ENCODE measurements at places on chromosomes 4 and X.

- DNase-seq = no peak
These were observed 577.2 kb upstream of the HTR2C start for GRCh38 chrX:114006664-114007063.

- no peak for DNase-seq
These were observed 1512.5 kb downstream of the STIM2 start for GRCh38 chr4:28373191-28373590.

- DNase-seq = no peak
These were observed 6.6 kb downstream of the EFNB1 start for GRCh38 chrX:68835468-68835867.

DNA sequence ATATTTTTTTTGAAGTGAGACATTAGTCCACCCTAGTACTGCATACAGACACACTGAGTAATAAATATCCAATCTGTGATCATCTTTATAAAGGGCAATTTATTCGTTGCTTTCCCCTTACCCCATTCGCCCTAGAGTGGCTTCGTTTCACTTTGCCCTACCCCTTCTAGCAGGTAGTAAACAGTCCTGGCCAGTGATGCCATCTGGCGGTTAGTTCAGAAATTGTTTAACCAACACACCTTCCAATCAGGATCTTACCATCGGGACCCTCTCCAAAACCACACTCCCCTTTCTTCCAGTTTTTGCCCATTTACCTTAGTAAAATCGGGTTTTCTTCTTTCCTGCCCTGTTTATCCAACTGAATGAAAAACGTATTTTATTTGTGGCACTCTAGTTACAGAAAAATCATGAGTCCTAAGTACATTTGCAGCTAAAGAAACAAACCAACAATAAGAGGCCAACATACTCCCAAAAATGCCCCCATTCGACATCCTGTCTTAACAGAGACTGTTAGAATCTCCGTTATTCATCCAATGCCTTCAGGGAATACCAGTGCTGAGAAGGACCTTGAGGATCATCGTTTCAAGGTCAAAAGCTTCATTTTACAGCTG lies 2.2 kb downstream of the PPA2 start:
- peak; percentile 92 for DNase-seq

GRCh38 chr4:142347241-142347640 lies 498.9 kb downstream of the INPP4B start:
- DNase-seq = no peak

DNA sequence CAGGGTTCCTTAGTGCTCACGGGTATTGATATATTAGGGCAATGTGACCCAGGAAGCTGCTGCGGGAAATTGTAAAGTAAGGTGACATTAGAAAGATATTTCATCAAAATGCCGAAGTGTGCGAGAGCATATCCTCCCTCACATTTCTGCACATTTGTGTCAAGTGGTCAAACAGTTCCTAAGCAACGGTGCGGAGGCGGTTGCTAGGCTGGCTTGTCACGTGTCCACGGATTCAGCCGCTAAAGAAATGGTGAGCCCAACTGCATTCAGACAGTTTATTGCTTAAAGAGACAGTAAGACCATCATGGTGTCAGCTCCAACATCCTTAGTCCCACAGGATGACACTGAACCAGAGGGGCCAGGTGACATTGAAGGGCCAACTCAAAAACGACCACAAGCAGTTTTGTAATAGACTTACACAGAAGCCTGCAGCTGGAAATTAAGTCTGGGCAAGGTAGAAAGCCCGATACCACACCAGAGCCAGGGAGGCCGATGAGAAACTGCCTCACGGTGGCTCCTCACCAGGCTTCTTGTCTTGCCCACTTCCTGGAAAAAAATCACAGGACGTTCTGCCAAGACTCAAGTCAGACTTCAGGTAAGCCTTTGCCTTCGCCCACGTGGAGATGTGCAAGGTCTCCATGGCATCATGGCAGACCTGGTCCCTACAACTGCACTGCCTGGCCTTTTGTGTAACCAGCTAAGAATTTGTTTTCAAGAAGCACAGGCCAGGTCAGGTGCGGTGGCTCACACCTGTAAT lies 50.4 kb downstream of the USP11 start:
- DNase-seq = peak; percentile 78

DNA sequence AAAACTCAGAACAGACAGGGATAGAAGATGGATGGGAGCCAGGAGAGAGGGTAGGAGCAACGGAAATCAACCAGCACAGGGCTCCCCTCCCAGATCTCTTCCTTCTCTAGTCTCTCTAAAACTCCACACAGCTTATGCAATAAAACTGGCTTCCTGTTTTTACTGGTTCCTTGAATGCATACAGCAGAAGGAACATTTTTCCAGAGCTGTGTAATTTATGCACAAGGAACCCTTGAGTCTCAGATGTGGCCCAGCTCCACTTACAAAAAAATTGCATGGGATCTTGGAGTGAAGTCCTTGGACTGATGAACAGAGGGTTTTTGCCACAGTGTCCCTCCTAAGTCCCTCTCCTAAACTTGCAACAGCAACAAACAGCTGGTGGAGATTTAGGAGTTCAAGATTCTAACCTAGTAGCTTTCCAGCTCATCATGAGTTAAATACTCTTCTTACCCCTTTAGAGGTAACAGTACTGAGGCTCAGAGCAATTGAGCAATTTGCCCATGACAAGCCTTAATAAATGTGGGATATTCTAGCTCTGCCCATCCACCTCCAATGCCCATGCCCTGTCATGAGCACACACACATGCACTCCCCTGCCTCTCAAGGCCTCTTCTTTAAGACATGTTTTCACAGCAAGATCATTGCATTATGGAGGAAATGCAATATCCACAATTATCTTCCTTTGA lies 18.4 kb upstream of the CC2D2A start:
- DNase-seq = no peak

- no peak for DNase-seq
These were observed 10.7 kb upstream of the SPCS3 start for GRCh38 chr4:176309046-176309445.

- no peak for DNase-seq
These were observed 145.6 kb downstream of the RAP1GDS1 start for GRCh38 chr4:98406819-98407218.

- no peak for DNase-seq
These were observed 30.5 kb upstream of the ADGRG2 start for GRCh38 chrX:19152762-19153161.

DNA sequence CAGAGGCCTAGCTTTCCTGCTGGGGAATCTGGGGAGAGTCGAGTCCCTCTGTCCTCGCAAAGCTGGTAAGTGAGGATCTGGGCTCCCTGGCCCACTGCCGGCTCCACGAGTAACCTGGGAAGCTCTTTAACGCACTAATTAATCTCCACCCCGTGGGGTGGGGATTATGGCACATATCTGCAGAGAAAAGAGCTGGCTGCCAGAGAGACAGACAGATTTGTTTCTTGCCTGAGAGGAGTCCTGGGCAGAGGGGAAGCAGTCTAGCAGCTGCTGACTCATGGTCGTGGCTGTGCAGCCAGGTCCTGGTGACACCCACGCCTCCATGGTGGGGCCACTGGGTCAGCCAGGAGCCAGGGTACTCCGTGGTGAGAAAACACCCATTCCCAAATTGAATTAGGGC lies 14.0 kb downstream of the SORCS2 start:
- DNase-seq = no peak

DNA sequence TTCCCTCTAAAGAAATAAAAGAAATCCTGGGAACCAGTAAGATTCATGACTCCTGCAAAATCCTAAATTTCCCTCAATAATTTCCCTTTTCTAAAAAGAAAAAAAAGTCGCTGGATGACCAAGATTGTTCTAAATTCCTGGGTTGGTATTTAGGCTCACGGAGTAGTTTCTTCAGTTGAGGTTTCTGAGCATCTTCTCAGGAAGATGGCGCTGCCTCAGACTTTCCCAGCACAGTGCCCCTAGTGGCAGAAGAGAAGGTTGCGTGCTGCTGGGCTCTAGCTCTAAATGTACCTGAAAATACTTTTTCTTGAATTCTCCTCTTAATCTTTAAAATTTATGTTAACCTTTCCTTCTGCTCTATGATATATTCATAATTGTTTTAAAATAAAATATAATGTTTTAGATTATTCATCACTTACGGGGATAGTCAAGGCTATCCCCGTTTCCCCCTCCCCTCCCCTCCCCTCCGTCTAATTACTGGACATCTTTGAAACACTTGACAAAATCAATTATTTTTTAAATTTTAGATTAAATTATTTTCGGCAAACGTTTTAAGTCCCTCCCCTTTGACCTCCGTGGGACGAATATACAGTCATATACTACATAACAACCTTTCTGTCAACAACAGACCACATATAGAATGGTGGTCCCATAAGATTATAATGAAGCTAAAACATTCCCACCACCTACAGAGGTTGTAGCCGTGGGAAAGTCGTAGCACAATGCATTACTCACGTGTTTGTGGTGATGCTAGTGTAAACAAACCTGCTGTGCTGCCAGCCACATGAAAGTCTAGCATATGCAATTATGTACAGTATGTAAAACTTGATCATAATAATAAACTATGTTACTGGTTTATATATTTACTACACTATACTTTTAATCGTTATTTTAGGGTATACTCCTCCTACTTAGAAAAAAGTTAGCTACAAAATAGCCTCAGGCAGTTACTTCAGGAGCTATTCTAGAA lies 41.0 kb upstream of the GATB start:
- peak; percentile 27 for DNase-seq

DNA sequence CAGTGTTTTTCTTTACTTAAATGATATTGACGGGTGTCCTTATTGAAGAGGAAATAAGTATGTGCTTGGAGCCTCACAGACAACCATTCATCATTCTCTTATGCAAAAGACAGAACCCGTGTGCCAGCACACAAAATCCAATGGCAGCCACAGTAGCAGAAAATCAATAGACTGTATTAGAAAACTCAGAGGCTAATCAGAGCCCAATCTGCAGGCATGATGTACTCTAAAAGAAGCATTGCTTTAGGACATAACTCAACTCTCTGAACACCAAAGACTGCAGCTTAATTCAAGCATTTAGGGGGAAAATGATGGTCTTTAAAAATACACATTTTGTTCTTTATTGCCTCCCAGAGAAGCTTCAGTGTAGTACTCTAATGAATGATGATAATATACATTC lies 476.9 kb downstream of the PDHA2 start:
- DNase-seq = peak; percentile 20

GRCh38 chr4:138269175-138269574 lies 27.0 kb upstream of the SLC7A11 start:
- no peak for DNase-seq
